ENCODE measurements at places on chromosomes 7 and 10.
A peak's percentile ranks its signal among the peaks of the same experiment; 100 is the strongest.

DNA sequence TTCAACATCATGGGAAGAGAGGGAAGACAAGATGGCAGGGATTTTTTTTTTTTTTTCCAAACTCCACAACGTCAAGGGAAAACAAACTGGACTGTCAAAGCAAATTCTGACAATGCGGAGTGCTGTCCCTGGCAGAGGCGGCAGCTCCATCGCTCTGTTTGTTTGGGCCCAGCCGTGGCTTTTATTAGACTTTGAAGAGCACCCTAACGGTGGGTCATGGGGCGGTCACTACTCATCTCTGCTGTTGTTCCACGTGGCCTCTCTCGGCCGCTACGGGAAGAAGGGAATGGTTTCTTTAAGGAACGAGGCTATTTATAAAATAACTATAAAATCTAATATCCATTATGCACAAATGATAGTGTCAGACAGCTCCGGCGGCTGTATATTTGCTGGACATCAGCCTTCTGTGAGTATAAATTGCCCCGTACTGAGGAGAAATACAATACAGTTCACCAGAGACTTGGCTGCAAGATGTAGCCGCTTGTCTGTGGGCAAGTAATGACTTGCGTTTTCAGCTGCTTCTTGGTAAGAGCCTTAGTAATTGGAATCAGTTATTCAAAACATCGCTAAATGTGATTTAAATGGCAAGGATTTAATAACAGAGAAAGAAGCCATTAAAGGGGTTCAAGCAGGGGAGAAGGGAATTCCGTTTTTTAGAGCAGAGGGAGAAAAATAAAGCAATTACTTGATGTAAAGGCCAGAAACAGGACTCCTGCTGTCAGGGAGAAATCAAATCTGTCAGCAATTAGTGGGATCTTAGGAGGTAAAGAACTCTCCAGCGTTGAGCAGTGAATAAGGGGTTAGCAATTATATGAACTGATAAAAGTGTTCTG, 61.7 kb upstream of the RAB11FIP2 start:
- DNase-seq, result no peak

DNA sequence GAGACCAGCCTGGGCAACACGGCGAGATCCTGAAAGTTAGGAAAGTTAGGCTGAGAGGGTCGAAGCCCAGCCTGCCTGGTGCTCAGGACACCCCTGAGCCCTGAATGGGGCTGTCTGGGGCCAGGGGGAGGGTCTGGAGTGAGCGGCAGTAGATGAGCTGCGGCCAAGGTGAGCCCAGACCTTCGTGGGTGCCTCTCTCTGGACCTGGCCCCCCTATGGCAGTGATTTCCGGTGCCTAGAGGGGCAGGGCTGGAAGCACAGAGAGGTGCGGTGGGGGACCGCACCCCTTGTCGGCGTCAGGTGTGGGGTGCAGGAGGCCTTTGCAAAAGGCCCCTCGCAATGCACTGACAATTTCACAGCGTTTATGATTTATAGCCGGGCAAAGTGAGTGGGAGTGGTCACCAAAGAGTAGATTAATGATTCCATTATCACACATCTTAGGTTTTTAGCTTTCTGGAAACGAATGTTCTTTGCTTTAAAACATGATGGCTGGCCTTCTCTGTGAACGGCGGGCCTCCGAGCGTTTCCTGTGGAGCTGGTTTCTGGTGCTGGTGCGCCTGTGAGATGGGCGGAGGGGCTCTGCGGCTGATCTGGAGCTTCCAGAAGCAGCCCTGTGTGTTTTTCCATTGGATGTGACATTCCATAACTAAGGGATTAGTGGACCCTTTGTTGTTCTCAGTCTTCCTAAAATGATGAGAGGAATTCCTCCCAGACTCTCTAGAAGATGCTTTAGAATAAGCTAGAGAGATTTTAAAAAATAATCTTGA, 171.0 kb upstream of the ZNF32 start:
- DNase-seq, result no peak

DNA sequence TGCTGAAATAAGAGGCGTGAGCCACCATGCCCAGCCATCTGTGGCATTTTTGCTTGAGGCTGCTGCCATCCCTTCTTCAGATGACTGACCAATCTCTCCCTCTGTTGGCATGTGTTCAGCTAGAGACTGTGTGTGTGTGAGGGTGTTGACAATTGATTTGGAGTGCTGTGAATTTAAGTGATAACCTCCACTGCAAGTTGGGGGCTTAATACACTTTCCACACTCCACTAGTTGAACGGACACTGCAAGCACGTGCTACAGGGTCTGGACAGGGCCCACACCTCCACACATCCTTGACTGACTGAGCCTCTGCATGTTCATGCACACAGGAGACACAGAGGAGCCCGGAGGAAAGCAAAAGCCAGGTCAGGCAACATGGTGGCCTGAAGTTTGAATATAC, 51.3 kb downstream of the BRAF start:
- DNase-seq, result no peak

- DNase-seq, result peak; percentile 77
These were observed 214.4 kb downstream of the FAM107B start for GRCh38 chr10:14560274-14560673.

DNA sequence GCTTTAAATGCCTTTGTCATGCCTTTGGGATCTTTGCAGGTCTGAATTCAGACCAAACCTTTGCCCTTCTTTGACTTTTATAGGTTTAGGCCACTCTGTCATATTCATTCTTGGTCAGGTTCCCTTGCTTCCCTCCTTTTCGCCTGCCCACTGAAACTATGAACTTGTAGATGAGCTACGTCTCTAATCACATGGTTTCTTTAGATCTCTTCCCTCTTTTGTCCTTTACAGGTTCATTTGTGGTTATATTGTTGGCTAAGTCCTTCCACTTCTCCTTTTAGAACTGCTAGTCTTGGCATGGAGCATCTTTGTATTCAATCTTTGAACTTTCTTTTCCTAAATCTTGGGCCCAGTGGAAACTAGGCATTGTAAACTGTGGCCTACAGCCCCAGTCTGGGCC, 104.0 kb upstream of the ZEB1 start:
- DNase-seq, result no peak

DNA sequence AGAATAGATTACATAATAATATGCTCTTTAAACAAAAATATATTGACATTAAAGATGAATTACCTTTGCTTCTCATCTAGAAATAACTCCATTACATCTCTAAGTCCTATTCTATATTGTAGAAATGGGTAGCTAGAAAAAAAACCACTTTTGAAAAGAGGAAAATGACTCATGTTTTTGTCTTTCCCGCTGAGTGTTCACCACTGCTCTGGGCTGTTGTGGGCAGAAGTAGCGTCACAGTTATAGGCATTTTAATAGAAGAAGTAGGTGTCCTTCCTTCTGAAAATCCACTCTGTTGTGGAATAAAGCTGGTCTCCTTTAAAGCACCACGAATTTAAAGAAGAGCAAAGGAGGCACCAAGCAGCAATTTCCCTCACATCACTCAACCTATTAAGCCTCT, 117.6 kb upstream of the NFE2L3 start:
- DNase-seq, result no peak

- no peak for DNase-seq
These were observed 378.6 kb upstream of the CHRM2 start for GRCh38 chr7:136489808-136490207.

DNA sequence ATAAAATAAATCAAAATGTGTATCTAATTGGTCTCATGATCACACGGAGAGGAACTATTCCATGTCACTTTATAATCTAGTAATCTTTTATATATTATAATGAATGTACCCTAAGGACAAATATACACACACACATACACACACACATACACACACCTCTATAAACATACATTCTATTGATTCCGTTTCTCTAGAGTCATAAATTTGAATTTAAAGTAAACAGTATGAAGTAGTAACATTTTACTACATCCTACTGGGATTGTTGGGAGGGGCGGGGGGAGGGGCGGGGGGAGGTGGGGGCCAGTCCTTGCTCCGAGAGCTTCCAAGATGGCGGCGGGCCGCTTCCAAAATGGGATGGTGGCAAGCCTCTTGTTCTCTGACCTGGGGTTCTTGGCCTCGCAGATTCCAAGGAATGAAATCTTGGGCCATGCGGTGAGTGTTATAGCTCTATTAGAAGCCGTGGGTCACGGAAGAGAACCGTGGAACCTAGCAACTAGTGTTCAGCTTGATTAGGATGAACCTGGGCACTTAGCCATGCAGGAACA, 143.2 kb downstream of the REEP3 start:
- DNase-seq, result no peak

- DNase-seq, result no peak
These were observed at the start of gene AKR1C8 for GRCh38 chr10:5184987-5185775. AKR1C8 (minus strand) TSS chr10:5185150; CDS start chr10:5185104, 46 bp downstream.

GRCh38 chr7:11452476-11452875, 379.5 kb downstream of the THSD7A start:
- no peak for DNase-seq

DNA sequence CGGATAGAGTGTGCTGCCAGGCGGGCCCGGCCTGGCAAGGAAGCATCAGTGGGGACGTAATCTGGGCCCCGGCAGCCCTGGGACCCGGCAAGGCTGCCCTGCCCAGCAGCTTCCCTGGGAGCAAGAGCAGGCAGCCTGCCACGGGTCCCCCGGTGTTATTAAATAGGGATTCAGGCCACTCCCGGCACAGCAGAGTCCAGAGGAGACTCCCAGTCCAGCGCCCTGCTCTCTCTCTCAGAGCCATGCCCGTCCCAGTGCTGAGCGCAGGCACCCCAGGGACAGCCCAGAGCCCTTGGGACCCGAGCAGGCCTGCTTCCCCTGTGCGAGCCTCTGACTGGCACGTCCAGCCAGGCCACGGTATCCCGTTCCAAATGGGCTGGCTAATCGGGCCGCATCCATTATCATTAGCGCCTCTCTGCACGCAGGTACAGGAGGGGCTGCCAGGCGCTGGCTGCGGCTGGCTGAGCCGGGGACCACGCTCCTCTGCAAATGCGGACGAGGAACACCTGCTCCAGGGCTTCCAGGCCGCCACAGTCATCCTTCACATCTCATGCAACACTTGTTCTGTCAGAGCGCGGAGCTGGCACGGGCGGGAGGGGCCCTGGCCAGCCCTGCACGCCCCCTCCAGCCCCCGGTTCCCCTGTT, 344.2 kb upstream of the MKI67 start:
- DNase-seq, result no peak

- DNase-seq, result no peak
These were observed 73.5 kb upstream of the MKLN1 start for GRCh38 chr7:131254211-131254610.

GRCh38 chr10:22723343-22723779, 9.0 kb upstream of the PIP4K2A start:
- DNase-seq, result no peak

DNA sequence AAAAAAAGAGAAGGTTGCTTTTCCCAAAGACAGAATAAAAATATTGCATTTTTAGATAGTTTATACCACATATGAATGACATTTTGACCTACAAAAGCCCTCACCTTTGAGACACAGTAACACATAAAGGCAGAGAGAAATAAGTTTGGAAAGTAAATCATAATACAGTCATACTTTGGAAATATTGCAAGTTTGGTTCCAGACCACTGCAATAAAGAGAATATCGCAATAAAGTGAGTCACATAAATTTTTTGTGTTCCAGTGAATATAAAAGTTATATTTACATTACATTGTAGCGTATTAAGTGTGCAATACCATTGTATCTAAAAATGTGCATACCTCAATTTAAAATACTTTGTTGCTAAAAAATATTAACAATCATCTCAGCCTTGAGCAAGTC, 40.3 kb downstream of the CCDC71L start:
- DNase-seq, result no peak

GRCh38 chr10:6609625-6610024, 29.5 kb upstream of the PRKCQ start:
- no peak for DNase-seq

DNA sequence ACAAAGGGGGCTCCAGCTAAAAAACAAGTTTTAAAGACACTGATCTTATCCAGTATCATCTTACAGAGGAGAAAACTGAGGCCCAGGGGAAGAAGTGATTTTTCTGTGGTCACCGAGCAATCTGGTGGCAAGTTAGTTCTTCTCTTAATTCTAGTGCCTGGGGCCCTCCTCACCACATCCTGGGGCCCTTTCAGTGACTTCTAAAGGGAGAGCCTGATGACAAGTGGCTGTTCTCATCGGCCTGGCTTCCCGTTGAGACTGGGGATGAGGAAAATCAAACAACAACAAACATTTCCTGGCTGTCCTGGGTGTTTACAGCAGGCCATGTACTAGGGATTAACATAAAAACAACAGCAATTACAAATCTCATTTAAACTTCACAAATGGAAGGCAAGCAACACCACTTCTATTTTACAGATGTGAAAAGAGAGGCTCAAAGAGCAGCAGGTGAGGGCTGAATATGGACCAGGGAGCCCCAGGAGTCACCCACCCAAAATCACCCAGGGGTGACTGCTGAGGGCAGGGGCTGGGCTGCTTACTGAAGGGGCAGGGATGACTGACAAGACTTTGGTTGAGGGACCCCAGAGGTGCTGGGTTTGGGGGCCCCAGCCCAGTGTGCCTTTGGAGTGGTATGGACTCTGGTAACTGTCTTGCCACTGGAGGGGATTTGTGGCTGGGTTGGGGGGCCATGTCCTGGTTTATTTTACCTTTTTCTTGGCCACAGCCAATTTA, 24.7 kb upstream of the MTPAP start:
- peak; percentile 24 for DNase-seq

- no peak for DNase-seq
These were observed 72.1 kb upstream of the FHIP2A start for GRCh38 chr10:114749510-114749909.

GRCh38 chr10:7538970-7539654, 127.7 kb downstream of the ITIH5 start:
- DNase-seq, result no peak

GRCh38 chr7:5334671-5335070, 51.9 kb downstream of the SLC29A4 start:
- DNase-seq, result no peak

DNA sequence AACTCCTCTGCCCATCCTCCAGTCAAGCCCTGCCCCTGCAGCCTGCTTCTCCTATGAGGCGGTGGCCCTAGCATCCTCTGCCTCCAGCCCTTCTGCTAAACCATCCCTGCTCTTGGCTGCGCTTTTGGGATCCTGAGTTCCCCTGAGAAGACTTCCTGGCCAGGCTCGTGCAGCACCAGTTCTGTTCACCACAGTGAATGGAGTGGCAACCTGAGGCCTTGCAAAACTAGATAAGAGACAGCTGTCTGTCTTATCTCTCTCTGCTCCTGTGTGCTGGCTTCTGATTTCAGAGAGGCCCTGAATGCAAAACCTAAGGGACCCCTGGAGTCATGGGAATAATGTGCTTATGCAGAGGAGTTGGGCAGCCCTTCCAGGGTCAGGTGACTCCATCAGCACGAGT, 119.2 kb downstream of the TMEM178B start:
- no peak for DNase-seq

GRCh38 chr10:93554316-93554663, 12.2 kb upstream of the FFAR4 start:
- DNase-seq, result no peak

GRCh38 chr7:132458729-132459128, 117.5 kb downstream of the PLXNA4 start:
- no peak for DNase-seq

DNA sequence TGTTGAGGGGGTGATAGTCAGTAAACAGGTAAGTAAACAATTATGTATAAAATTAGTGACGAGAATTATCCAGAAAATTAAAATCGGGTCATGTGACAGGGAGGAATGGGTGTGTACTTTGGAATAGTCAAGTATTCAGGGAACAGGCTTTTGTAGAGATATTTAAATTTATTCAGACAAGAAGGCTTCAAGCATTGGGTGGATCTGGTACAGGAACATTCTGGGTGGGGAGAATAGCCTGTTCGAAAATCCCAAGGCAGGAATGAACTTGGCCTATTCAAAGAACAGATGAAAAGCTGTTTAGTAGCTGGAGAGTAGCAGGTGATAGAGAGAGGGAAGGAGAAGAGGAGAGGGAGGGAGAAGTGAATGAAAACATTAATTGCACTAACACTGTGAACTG, 448.9 kb upstream of the FZD8 start:
- DNase-seq, result no peak
